ENCODE measurements at places on chromosomes 5 and 9.

- DNase-seq: no peak
Measured at GRCh38 chr9:125517577-125517976, 189.4 kb downstream of the MAPKAP1 start.

GRCh38 chr5:124736805-124737188 lies 9.6 kb downstream of the ZNF608 start:
- DNase-seq: no peak

GRCh38 chr5:170617533-170618490 lies 114.0 kb downstream of the KCNIP1 start:
- DNase-seq: no peak

DNA sequence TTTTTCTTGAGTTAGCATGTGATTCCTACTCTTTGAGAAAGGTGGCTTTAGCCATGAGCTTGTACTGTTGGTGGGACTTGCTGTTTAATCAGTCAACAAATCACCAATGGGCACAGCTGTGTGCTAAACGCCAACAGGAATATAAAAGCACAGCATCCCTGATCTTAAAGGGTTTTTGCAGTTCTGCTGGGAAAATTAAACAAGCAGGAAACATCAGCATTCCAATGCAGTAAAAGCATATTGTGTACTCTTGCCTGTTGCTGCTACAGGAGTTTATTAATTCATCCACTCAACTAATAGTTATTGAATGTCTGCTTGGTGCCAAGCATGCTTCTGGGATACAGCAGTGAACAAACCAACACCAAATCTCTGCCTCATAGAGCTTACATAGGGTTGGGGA lies 27.4 kb upstream of the F2RL1 start:
- no peak for DNase-seq

GRCh38 chr9:138073408-138073807 lies 195.8 kb downstream of the CACNA1B start:
- no peak for DNase-seq

DNA sequence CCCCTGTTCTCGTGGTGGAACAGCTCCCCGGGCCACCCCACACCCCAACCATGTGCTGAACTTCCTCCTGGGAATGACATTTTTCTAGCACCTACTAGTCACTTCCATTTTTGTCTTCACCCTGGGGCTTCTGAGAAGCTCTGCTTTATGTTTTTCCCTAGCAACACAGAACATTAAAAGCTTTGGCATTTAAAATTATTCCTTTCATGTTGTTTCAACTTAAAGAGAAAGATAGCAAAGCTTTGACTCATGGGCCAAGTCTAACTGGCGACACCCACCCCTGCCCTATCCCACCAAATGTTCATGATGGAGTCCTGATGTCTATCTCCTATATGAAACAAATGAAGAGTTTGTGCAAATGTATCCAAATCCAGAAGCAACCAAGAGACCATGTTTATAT lies 22.4 kb downstream of the BOD1 start:
- no peak for DNase-seq

- no peak for DNase-seq
Measured at GRCh38 chr9:137986268-137987099, 108.9 kb downstream of the CACNA1B start.

- DNase-seq: no peak
Measured at GRCh38 chr5:4976902-4977301, 163.2 kb upstream of the ADAMTS16 start.

DNA sequence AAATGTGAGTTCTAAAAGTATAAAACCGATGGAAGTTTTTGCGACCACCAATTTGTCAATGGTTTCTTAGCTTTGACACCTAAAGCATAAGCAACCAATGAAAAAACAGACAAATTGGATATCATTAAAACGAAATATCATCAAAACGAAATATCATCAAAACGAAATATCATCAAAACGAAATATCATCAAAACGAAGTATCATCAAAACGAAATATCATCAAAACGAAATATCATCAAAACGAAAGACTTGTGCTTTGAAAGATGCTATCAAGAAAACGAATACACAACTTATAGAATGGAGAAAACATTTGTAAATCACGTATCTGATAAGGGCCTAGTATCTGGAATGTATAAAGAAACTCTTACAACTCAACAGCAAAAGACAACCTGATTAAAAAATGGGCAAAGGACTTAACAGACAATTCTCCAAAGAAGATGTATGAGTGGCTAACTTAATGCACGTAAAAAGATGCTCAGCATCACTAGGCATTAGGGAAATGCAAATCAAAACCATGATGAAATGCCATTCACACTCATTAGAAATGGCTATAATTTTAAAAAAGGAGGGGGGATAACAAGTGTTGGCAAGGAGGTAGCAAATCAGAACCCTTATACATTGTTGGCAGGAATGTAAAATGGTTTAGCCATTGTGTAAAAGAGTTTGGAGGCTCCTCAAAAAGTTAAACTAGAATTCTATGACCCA lies 29.4 kb upstream of the TBC1D9B start:
- DNase-seq: no peak
